ENCODE measurements at places on chromosomes 6 and 20.

- no peak overlapping the region for H3K27ac ChIP-seq
- H3K27me3 ChIP-seq: no peaks in the 10 kb centered on the region
- no peak overlapping the region for H3K4me3 ChIP-seq
- peaks cover 10% of the 10 kb centered on the region for H3K36me3 ChIP-seq
- DNase-seq: no peak
- no peaks in the 10 kb centered on the region for H3K4me1 ChIP-seq
Observed at GRCh38 chr6:11876934-11877433, 98.4 kb upstream of the ADTRP start.

DNA sequence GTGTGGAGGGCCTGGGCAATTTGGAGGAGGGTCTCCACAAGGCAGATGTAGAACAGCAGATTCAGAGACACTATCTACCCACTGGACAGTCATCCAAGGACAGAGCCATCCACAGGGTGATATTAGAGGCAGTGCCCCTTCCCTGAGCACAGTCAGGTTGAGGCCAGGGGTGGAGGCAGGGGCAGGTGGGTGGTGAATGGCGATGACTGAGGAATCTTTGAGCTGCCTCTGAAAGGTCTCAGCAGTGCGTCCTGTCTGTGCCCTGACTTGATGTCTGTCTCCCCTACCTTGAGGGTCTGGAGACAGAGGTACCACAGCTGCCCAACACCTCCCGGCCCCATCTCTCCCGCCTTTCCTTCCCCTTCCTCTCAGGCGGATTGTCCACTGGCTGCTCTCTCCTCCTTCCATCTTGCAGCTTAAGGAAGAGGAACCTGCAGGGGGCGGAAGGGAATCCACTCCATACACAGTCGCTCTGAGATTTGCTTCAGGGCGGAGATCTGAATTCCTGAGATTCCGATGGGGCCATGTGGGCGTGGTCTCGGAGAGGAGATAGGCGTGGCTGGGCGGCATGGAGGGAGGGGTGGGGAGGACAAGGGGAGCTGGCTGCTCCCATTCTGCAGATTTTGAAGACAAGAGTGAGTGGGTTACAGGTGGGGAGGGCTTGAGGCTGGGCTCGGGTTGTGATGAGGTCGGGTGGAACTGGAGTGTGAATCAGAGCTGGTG lies 1.7 kb downstream of the MUCL3 start:
- H3K4me1 ChIP-seq: peaks cover 10% of the 10 kb centered on the region
- no peak overlapping the region for H3K27ac ChIP-seq
- H3K27me3 ChIP-seq: peaks cover 67% of the 10 kb centered on the region
- H3K4me3 ChIP-seq: no peak overlapping the region
- H3K36me3 ChIP-seq: no peaks in the 10 kb centered on the region
- DNase-seq: no peak

DNA sequence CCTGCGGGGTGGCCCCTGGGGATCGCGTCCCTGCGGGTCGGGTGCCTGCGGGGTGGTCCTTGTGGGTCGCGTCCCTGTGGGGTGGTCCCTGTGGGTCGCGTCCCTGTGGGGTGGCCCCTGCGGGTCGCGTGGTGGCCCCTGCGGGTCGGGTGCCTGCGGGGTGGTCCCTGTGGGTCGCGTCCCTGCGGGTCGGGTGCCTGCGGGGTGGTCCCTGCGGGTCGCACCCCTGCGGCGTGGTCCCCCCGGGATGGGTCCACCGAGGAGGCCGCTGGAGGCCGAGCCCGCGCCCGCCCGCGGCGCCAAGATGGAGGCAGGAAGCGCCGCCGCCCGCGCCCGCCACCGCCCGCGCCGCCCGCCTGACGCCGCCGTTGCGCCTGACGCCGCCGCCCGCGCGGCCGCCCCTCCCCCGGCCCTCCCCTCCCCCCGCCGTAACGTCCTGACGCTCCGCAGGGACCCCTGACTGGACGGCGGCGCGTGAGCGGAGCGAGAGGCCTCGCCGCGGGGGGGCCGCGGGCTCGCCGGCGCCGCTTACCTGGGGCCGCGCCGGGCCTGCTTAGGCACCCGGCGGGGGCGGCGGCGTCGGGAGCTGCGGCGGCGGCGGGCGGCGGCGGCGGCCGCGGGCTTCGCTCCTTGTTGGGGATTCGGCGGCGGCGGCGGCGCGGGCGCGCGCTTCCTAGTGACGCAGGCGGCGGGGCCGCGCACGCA lies at the start of gene GMEB2:
GMEB2 (minus strand) TSS at position 678 of the 705 bp plus-strand sequence. CDS start 7,704 bp downstream, outside the sequence.
- peaks cover 54% of the 10 kb centered on the region for H3K4me1 ChIP-seq
- peak; percentile 83 for DNase-seq
- H3K36me3 ChIP-seq: peaks cover 3% of the 10 kb centered on the region
- peak within 1 kb of the TSS; percentile 98 for H3K4me3 ChIP-seq

- DNase-seq: no peak
- H3K36me3 ChIP-seq: no peaks in the 10 kb centered on the region
- no peak overlapping the region for H3K27ac ChIP-seq
- H3K27me3 ChIP-seq: no peaks in the 10 kb centered on the region
- no peaks in the 10 kb centered on the region for H3K4me1 ChIP-seq
Observed at GRCh38 chr6:124010574-124010973, 206.9 kb downstream of the NKAIN2 start.

DNA sequence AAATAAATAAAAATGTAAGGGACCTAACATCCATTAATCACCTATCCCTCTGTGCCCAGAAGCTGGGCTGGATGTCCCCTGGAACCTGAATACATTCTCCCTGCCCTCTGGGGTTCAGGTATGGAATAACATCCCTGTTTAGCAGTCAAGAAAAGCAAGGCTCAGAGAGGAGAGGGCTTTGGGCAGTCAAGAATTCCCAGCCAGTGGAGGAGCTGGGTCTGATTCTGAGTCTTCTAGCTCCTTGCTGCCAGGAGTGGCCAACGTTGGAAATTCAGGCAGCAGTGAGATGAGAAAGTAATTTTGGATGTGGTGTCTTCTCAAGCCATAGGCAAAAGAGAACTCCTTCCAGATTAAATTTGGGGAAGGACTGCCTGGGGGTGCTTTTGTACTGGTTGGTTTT lies 42.6 kb upstream of the ZNFX1 start:
- H3K27me3 ChIP-seq: peaks cover 63% of the 10 kb centered on the region
- DNase-seq: no peak
- no peak overlapping the region for H3K4me3 ChIP-seq
- no peaks in the 10 kb centered on the region for H3K36me3 ChIP-seq

DNA sequence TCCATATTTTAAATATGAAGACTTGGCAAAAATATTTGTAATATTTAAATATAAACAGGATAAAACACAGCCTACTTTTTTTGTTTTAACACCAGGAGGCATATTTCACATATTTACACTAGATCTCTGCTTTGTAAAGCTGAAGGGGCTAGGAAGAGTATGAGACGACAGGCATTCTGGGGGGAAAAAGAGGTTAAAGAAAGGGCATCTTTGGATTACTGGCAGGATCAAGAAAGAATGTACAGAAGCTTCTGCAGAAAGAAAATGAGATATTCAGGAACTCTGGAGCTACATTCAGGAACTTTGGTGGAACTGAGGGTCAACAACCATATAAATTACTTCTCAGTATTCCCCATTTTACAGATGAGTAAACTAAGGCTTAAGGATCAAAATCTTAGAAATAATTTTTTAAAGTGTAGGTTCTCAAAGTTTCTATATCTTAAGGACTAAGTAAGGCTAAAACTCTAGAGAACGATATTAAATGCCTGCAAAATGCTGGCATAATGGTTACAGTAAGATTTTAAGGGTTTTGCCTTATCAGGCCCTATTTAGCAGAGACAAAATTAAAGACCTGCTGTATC lies 156.5 kb downstream of the CDK19 start:
- no peaks in the 10 kb centered on the region for H3K4me1 ChIP-seq
- H3K27me3 ChIP-seq: no peaks in the 10 kb centered on the region
- H3K27ac ChIP-seq: no peak overlapping the region
- no peaks in the 10 kb centered on the region for H3K36me3 ChIP-seq
- DNase-seq: no peak
- no peak overlapping the region for H3K4me3 ChIP-seq

DNA sequence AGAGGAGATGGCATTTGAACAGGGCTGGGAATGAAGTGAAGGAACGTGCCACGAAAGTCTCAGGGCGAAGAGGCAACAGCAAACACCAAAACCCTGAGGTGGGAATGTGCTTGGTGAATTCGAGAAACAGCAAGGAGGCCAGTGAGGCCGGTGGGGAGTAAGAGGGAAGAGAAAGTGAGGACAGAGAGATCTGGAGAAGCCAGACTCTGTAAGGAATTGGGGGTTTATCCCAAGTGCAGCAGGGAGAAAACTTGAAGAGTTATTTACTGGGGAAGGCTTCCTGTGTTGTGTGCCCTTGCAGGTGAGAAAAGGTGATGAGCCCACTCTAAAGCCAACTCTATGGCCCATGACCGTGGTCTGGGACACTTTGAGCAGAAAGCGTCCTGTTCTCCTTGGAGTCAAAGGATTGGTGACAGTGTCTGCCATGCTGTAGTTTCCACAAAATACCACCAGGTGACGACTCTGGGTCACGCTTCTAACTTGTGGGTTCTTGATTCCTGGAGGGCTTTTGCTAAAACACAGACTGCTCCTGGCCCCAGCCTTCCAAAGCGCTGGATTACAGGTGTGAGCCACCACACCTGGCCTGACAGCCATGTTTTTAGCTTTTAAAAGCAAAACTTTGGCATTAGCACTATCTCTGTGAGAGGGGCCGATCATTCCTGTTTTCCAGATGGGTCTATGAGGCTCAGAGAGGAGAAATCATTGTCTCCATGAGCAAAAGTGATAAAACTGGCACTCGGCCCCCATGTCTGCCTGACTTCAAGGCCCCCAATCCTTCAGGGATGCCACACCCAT lies 18.0 kb upstream of the CSNK2A1 start:
- H3K4me1 ChIP-seq: no peaks in the 10 kb centered on the region
- H3K36me3 ChIP-seq: no peaks in the 10 kb centered on the region

GRCh38 chr6:147378819-147379218 lies 129.7 kb upstream of the SAMD5 start:
- H3K4me3 ChIP-seq: no peak overlapping the region
- peaks cover 5% of the 10 kb centered on the region for H3K4me1 ChIP-seq
- H3K27me3 ChIP-seq: no peaks in the 10 kb centered on the region
- no peak overlapping the region for H3K27ac ChIP-seq
- peaks cover 5% of the 10 kb centered on the region for H3K36me3 ChIP-seq
- DNase-seq: no peak

GRCh38 chr6:11752360-11752759 lies 26.2 kb downstream of the ADTRP start:
- DNase-seq: no peak
- H3K4me3 ChIP-seq: no peak overlapping the region

DNA sequence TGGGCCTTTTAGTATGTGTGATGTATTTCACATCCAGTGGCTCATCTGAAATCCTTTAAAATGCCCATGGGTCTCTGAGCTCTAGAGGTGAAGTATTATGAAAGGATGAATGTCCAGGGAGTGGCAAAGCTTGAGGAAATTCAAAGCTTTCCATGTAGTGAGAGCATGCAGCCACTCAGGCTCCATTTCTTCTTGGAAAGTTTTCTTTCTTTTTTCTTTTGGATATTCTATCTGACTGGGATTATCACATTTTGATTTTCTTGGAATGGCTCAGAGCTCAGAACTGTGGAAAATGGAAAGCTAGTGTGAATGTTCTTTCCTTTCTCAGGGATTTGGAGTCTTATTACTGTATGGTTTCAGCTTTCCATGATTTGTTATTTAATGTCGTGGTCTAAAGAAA lies 397.4 kb downstream of the CD109 start:
- no peaks in the 10 kb centered on the region for H3K4me1 ChIP-seq
- DNase-seq: no peak

- H3K27ac ChIP-seq: no peak overlapping the region
- peaks cover 6% of the 10 kb centered on the region for H3K27me3 ChIP-seq
- H3K4me3 ChIP-seq: no peak overlapping the region
- no peaks in the 10 kb centered on the region for H3K4me1 ChIP-seq
- DNase-seq: no peak
- no peaks in the 10 kb centered on the region for H3K36me3 ChIP-seq
Observed at GRCh38 chr6:10995114-10995707, 48.9 kb downstream of the ELOVL2 start.

DNA sequence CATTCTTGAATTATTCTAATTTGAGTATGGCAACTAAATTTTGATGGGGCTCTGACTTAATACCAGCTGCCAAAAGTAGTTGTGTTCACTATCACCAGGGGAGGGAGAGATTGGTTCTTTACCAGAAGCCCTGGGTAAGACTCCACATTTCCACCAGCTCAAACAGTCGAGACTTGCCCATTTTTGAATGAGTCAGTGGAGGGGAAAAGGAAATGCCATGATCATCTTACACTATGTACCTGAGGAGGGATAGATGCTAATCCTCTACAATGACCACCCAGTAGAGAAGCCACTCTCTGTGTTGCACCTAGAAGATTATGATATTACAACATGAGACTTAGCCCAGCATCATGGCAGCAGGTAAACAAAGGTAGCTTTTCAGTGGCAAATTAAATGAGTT lies 77.0 kb upstream of the SGK1 start:
- peaks cover 14% of the 10 kb centered on the region for H3K4me1 ChIP-seq
- no peaks in the 10 kb centered on the region for H3K27me3 ChIP-seq
- no peak overlapping the region for H3K4me3 ChIP-seq
- no peak for DNase-seq
- H3K36me3 ChIP-seq: no peaks in the 10 kb centered on the region
- no peak overlapping the region for H3K27ac ChIP-seq

All from activated T-cell treated with anti-CD3 and anti-CD28 coated beads, Interleukin-2, amount 50 U/mL, for 72 hours (primary cell).